T-helper 17 cell (primary cell): ENCODE measurements at places on chromosomes 11 and 22.

DNA sequence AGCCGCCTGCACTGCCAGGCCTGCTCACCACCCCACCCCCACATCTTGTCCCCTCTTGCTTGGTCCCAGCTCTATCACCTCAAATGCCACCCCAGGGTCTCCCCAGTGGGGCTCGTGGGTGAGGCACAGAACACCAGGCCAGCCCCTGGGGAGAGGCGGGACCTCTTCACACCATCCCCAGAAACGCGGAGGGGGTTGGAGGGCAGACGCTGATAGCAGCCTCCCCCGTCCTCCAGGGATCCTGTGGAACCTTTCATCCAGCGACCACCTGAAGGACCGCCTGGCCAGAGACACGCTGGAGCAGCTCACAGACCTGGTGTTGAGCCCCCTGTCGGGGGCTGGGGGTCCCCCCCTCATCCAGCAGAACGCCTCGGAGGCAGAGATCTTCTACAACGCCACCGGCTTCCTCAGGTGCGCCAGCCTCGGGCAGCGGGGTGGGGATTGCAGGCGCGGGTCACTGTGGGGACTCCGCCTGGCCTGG lies 5.8 kb downstream of the PKP3 start:
- DNase-seq, result no peak

DNA sequence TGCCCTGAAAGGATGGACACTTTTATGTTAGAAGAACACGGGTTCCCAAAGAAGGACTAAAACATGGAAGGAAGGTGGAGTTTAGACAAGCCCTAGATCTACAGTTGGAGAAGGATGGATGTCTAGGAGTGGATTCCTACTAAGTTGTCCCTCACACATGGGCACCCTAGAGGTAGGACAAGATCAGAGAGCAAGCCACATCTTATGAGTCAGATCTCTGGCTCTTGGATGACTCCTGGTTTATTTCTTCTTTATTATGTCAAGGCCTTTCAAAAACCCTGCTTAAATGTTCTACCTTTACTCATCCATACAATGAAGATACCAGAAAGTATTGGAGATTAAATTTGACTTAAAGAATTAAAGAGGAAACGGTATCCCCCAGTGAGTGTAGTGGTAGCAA lies 34.4 kb downstream of the PRCP start:
- no peak for DNase-seq

GRCh38 chr11:93827363-93827762 lies 23.1 kb downstream of the VSTM5 start:
- DNase-seq, result no peak

DNA sequence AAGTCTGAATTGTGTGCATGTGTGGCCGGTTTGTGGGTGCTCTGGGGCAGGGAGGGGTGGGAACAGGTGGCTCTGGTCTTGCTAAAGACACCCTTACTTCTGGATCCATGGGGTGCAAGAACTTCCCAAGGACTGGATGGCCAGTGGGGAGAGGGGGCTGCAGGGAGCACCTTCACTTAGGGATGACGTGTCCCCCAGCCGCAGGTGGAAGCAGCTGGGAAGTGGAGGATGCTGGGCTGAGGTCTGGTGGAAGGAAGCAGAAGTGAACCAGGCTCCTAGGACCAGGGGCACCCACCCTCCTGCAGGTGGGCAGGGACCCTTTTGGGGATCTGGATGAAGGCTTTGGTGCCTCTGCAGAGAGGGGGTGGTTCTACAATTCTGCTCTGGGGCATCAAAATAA lies 9.9 kb upstream of the MIEF1 start:
- no peak for DNase-seq

DNA sequence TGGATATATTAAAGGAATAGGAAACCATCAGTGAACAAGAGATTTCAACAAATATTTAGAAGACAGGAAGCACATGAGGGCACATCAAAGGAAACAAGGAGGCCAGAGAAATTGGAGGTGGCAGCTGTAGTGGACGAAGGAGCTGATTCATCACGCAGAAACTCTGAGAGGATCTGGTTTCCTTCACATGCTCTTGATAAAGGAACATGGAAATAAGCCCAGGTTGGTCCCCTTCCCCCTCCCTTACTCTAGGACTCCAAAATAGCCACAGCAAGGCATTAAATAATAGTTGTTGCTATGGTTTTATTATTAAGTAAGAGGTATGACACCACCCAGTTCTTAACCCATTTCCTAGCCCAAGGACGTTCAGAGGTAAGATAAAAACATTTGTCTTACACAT lies 11.3 kb downstream of the IZUMO1R start:
- DNase-seq, result no peak

DNA sequence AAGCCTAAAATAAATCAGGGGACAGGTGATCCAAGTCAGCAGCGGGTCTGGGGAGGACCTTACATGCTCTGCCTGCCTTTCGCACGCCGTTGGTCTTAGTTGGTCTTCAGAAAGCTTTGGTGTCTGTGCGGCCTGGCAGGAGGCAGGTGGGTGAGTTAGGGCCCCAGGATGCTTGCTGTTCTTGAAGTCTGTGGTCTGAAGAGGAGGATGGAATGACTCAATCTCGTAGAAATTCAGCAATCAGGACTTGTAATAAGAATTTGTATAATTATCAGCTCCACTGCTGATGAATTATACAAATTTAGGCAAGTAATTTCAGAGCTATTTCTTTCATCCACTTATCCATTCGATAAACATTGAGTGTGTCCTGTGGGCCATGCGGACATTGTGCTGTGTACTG lies 138.5 kb downstream of the FEZ1 start:
- no peak for DNase-seq

GRCh38 chr11:10454878-10455631 lies at the start of gene AMPD3:
TSS of gene AMPD3 (plus strand) at chr11:10455264. CDS start at chr11:10461520, 6,256 bp downstream.
- no peak for DNase-seq
